ENCODE measurements at places on chromosomes 2 and 18.
A peak's percentile ranks its signal among the peaks of the same experiment; 100 is the strongest.

DNA sequence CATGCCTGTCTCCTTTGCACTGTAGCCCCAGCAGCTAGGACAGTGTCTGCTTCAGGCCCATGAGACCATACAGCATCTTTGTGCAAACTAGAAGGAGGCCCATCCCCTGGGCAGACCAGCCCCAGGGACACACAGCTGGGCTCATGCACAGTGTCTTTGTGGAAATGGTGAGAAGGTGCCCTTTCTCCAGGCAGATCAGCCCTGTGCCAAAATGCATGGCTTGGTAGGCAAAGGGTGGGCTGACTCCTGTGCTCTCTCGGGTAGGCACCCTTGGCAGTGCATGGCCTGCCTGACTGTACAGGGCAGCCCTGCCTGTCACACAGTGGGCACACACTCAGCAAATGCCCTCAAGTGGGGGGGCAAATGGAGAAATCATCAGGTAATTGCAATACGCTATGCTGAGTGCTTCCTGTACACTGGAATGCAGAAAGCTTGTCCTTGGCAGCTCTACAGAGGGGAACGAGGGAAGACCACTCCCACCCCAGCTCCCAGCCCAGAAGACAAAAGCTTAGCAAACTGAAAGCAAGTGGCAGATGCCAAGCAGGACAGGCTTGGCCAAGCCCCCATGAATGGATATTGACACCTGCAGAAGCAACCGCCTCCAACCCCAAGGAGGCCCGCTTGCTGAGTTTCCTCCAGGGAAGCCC is 21.6 kb downstream of the TNS1 start:
- no peaks in the 10 kb centered on the region for H3K27me3 ChIP-seq
- H3K27ac ChIP-seq: no peak overlapping the region
- H3K4me3 ChIP-seq: no peak overlapping the region

DNA sequence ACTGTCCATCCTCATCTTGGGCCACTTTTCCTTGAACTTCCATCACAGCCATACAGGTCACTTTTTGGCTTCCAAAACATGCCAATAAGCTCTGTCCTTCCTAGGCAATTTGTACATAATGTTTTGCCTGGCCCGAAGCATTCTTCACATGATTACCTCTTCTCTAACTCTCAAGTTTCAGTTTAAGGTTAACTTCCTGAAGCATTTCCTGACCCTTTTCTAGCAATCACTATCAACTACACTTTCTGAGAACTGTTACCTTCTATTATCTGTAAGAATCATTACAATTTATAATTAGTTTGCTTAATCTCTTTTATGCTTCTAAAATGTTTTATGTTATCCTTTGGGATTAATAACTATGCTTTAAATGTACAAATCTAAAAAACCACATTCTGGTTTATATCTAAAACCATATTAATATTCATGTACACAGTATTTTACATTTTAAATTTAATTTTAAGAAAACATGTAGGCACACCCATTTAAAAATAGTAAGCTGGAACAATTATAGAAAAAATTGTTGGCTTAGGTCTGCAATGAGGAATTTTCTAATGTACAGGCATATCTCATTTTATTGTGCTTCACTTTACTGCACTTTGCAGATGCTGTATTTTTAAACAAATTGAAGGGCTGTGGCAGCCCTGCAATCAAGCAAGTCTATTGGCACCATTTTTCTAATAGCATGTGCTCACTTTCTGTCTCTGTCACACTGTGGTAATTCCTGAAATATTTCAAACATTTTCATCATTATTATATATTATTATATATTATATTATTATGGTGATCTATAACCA is 76.4 kb downstream of the C2orf74 start:
- H3K36me3 ChIP-seq: peaks cover 27% of the 10 kb centered on the region
- no peaks in the 10 kb centered on the region for H3K4me1 ChIP-seq
- H3K27ac ChIP-seq: no peak overlapping the region
- no peaks in the 10 kb centered on the region for H3K27me3 ChIP-seq
- H3K4me3 ChIP-seq: no peak overlapping the region

DNA sequence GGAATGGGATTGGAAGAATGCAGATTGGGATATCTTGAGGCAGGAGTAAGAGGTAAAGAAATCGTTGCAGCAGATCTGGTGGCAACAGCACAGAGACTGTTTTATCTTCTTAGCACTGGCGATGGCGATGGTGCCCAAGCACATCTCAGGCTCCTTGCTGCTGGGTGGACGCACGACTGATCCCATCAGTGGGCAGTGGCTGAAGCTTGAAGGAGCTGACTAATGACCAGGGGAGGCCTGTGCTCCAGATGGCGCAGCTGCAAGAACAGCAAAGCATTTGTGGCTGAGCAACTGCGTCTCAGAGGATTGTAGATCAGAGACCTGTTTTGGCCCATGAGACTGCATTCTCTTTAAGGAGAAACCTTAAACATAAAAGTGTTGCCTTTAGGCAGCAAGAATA is 54.6 kb downstream of the GALR1 start:
- no peak overlapping the region for H3K27ac ChIP-seq
- H3K4me3 ChIP-seq: no peak overlapping the region
- no peaks in the 10 kb centered on the region for H3K36me3 ChIP-seq
- DNase-seq: no peak

- H3K4me3 ChIP-seq: no peak overlapping the region
- peaks cover 4% of the 10 kb centered on the region for H3K4me1 ChIP-seq
- no peaks in the 10 kb centered on the region for H3K27me3 ChIP-seq
- H3K36me3 ChIP-seq: peaks cover 16% of the 10 kb centered on the region
These were observed 478.2 kb downstream of the ARHGAP15 start for GRCh38 chr2:143607231-143608062.

DNA sequence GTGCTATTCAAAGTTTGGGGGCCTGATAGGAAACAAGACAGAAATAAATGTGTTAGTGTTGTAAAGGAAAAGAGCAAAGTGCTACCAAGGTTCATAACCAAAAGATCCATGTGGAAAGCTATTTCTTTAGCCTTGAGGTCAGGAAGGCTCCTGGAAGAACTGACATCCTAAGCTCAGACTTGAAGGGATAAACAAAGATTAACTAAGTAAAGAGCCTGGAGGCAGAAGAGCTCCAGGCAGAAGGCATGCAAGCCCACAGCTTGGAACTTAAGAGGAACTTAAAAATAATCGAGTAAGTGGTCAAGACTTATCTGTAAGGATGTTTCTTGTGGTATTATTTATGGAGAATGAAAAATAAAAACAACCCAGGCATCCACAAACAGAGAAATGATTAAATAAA is 245.0 kb upstream of the MGAT5 start:
- H3K4me3 ChIP-seq: no peak overlapping the region
- no peaks in the 10 kb centered on the region for H3K36me3 ChIP-seq
- no peak overlapping the region for H3K27ac ChIP-seq
- H3K27me3 ChIP-seq: no peaks in the 10 kb centered on the region

DNA sequence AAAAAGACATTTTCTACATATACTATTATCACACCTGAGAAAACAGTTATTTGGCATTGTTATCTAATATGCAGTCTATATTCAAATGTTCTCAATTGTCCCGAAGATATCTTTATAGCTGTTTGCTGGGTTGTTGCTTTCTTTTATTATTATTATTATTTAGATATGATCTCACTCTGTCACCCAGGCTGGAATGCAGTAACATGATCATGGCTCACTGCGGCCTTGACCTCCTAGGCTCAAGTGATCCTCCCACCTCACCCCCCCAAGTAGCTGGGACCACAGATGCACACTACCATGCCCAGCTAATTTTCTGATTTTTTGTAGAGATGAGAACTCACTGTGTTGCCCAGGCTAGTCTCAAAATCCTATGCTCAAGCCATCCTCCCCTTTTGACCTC is 19.9 kb downstream of the GPATCH11 start:
- peaks cover 56% of the 10 kb centered on the region for H3K36me3 ChIP-seq
- no peaks in the 10 kb centered on the region for H3K4me1 ChIP-seq
- H3K27ac ChIP-seq: no peak overlapping the region
- DNase-seq: no peak

- peak; percentile 96 for DNase-seq
- H3K4me1 ChIP-seq: peaks cover 26% of the 10 kb centered on the region
- no peaks in the 10 kb centered on the region for H3K27me3 ChIP-seq
- no peaks in the 10 kb centered on the region for H3K36me3 ChIP-seq
These were observed at the start of gene WDR43 for GRCh38 chr2:28894470-28895188. Gene WDR43, plus strand, starts transcription at chr2:28894667. Its CDS starts 32 bp downstream, at chr2:28894699.

- H3K36me3 ChIP-seq: no peaks in the 10 kb centered on the region
- DNase-seq: no peak
- no peaks in the 10 kb centered on the region for H3K4me1 ChIP-seq
- no peak overlapping the region for H3K4me3 ChIP-seq
- no peaks in the 10 kb centered on the region for H3K27me3 ChIP-seq
- no peak overlapping the region for H3K27ac ChIP-seq
These were observed 36.8 kb downstream of the EML6 start for GRCh38 chr2:54760310-54760709.

DNA sequence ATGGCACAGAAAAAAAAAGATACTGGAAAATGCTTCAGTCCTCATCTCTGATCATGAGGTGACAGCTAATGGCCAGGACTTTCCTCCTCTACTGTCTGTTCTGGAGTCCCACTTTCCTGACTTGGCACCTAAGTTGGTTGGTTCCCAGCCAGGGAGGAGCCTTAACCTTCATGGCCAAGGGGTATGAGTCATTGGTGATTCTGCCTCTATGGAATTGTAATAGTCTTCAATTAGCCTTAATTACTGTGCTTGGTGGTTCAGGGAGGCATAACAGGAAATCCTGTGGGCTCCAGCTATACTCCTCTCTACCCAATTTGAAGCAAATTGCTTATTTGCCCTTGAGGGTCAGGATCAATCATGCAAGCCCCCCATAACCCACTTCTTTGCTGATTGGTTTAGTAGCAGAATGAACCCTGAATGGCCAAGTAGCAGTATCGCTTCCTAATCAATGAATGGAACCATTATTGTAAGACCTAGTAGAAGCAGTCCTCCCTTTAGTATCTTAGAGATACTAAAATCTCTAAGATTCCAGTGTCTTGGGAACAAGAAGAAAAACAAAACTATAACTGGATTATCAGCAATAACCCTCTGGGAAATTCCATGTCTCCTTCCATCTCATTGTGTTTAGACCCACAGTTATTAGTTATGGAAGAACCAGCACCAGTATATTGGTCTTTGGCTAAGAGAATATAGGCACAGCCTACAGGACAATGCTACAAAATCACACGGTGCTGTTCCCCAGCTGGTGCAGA is 109.0 kb downstream of the COL6A3 start:
- H3K36me3 ChIP-seq: no peaks in the 10 kb centered on the region
- no peaks in the 10 kb centered on the region for H3K27me3 ChIP-seq
- no peak for DNase-seq
- H3K4me1 ChIP-seq: no peaks in the 10 kb centered on the region
- no peak overlapping the region for H3K4me3 ChIP-seq
- no peak overlapping the region for H3K27ac ChIP-seq

DNA sequence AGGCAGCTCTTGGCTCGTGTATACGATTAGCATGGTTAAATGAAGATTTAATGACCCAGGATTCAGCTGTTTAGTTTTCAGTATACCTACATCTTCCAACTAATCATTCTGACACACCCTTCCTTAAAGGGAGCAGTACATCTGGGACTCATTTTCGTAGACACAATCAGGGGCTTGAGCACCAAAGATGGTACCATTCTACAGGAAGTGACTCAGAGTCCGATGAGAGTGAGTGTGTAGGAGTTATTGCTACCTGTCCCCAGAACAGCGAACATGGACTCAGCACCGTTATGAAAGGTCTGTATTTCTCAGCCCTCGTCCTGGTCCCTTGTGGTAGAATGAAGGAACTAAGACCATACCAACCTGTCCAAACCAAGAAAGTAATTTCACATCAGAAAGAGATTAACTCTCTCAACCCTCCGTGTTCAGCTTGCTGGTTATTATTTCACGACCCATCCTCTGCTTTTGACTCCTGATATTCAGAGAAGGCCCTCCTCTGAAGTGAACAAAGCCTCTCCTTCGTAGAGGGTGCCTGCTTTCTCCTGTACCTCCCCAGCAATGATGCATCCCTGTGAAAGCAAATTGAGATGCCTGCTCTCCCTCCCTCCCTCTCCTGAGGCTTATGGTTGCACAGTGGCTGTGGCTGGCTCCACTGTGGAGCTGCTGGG is 214.8 kb downstream of the MTX2 start:
- no peaks in the 10 kb centered on the region for H3K36me3 ChIP-seq
- no peaks in the 10 kb centered on the region for H3K4me1 ChIP-seq
- H3K27ac ChIP-seq: no peak overlapping the region
- H3K4me3 ChIP-seq: no peak overlapping the region
- no peaks in the 10 kb centered on the region for H3K27me3 ChIP-seq
- no peak for DNase-seq

DNA sequence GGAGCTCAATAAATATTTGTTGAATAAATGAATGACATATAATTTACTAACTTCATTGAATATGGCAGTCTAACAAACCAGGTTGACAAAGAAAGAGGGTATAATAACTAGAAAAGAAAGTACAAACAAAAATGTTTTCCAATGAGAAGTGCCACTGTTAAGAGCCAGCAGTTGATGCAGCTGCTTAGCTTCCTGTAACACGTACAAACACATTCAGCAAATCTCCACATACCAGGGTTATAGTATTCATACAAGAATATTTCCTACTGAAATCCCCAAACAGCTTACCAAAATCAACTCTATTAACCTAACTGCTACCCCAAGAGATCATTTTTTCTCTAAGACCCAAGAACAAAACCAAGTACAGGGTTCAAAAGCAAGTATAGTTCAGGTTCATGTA is 77.7 kb downstream of the THADA start:
- H3K4me1 ChIP-seq: no peaks in the 10 kb centered on the region
- DNase-seq: no peak
- no peaks in the 10 kb centered on the region for H3K36me3 ChIP-seq

DNA sequence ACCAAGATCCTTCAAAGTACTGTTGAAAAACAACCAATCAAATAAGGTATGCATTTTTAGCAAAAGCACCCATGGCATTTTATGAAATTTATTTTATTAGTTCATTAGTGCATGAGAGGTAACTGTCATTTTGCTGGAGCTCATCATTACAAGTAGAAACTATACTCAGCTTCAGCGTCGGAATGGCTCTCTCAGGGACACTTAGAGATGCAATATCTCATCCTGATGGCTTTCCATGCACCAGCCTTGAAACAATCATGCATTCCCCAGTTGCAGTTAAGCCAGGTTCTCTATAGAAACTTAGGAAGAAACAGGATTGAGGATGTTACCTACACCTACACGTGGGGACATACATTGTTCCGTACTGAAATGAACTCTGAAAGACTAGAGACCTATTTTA is 219.5 kb downstream of the GALR1 start:
- no peaks in the 10 kb centered on the region for H3K4me1 ChIP-seq
- DNase-seq: no peak
- no peaks in the 10 kb centered on the region for H3K27me3 ChIP-seq

Data from effector memory CD4-positive, alpha-beta T cell (primary cell).